Spinal cord (tissue), 10 donors: ENCODE measurements at places on chromosomes 16 and 17.

- no peak for DNase-seq
- H3K4me3 ChIP-seq: no peak overlapping the region
- peaks cover 36% of the 10 kb centered on the region for H3K4me1 ChIP-seq
- H3K27ac ChIP-seq: no peak overlapping the region
- H3K36me3 ChIP-seq: peaks cover 74% of the 10 kb centered on the region
These were observed 12.3 kb downstream of the SMIM5 start for GRCh38 chr17:75645501-75645888.

GRCh38 chr16:89174877-89175276, 3.3 kb downstream of the CDH15 start:
- no peak for DNase-seq
- H3K4me1 ChIP-seq: peaks cover 66% of the 10 kb centered on the region
- no peak overlapping the region for H3K4me3 ChIP-seq
- peaks cover 9% of the 10 kb centered on the region for H3K27me3 ChIP-seq
- peaks cover 8% of the 10 kb centered on the region for H3K36me3 ChIP-seq

DNA sequence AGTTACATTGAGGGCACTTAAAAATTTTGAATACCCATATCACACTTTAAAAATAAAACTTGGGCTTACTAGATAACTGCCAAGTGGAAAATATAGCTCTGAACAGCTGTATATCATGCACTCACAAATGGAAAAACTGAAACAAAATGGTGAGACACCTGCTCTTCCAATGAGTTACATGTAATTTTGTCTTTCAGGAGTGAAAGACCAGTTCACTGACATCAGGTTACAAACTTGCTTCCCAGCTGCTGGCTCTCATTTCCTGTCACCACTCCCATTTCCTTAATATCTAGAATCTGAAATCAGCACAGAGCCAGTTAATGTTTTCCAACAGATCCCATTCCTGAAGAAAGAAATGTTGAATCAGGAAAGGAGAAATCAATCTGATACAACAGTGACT, 10.8 kb downstream of the CSNK2A2 start:
- H3K36me3 ChIP-seq: peaks cover 26% of the 10 kb centered on the region
- H3K4me3 ChIP-seq: no peak overlapping the region
- no peak overlapping the region for H3K27ac ChIP-seq

DNA sequence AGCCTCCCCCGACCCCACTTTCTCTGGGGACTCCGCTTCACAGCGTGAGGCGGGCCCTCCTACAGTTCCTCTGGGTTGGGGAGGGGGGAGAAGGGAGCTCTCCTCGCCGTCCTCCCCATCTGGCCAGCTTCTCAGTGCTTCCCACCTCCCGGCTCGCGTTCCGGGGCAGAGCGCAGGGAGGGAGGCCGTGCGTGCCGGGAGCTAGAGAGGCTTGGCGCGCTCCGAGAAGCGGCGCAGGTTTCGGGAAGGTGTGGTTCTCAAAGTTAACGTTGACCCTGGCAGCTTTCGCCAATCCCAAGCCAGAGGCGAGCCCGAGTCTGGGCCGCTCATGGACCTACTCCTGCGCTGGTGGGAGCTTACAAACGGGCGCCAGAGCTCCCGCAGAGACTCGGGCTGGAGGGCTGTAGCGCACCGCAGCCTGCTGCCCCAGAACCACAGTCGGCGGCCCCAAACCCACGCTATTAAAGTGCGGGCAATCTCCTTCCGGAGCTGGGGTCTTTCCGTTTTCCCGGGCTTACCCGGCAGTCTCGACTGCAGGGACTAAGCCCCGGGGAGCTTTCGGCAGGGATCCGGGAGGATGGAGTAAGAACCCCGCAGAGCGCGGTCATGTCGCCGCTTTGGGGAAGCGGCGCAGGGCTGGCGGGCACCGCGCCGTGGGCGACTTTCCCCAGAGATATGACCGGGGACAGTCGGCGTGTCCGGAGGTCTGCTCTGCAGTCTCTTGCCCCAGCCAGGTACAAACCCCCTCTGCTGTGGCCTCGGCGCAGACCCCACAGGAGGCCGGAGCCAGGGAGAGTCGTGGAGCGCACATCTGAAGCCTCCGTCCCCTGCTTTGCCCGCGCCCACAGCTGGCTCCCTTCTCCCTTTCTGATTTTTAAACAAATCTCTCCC, 787 bp downstream of the CDH11 start:
- peaks cover 40% of the 10 kb centered on the region for H3K4me1 ChIP-seq
- H3K27ac ChIP-seq: peak overlapping the region; percentile 94
- peak overlapping the region; percentile 84 for H3K4me3 ChIP-seq
